Naive thymus-derived CD8-positive, alpha-beta T cell (primary cell): ENCODE measurements at places on chromosomes 1 and 21.

- no peak for DNase-seq
Measured at GRCh38 chr1:17573518-17574041, 34.1 kb downstream of the ARHGEF10L start.

DNA sequence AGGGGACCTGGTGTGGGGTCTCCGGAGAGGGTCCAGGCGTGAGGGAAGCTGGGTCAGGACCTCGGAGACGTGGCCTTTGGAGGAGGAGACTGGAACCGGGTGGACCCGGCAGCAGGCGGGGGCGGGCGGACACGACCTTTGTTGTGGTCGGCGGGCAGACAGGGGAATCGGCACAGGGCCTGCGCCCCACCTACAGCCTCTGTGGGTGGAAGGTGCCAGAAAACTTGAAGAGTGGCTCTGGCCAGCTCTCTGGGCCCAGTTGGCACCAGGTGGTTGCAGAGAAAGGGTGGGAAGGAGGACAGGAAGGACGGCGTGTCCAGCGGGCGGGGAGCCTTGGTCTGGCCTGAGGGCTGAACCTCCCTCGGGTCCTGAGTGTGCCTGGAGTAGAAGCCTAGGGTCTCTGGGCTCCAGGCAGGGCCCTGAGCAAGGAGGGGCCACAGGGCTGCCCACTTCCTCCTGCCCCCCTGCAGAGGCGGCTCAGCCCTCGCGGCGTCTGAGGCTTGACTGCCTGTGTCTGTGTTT is 7.7 kb upstream of the TTLL10 start:
- DNase-seq = no peak

DNA sequence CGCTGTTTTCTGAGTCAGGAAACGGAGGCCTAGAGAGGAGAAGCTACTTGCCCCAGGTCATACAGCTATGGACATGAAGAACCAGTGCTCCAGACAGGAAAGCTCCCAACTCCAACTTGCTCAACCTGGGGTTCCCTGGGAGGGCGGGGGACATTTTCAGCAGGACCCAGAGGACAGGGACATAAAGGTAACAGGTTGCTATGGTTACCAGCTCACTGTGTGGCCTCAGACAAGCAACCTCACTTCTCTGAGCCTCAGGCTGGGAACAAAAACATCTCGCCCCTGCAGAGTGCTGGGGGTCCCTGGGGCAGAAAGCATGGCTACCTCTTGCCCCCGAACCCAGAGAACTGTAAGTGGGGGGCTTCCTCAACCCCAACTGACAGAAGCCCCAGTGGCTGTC is 16.1 kb downstream of the FBXO2 start:
- DNase-seq = no peak

GRCh38 chr1:181141431-181141910 is 53.0 kb downstream of the IER5 start:
- no peak for DNase-seq

- no peak for DNase-seq
Measured at GRCh38 chr1:3814065-3814464, 17.8 kb upstream of the LRRC47 start.

DNA sequence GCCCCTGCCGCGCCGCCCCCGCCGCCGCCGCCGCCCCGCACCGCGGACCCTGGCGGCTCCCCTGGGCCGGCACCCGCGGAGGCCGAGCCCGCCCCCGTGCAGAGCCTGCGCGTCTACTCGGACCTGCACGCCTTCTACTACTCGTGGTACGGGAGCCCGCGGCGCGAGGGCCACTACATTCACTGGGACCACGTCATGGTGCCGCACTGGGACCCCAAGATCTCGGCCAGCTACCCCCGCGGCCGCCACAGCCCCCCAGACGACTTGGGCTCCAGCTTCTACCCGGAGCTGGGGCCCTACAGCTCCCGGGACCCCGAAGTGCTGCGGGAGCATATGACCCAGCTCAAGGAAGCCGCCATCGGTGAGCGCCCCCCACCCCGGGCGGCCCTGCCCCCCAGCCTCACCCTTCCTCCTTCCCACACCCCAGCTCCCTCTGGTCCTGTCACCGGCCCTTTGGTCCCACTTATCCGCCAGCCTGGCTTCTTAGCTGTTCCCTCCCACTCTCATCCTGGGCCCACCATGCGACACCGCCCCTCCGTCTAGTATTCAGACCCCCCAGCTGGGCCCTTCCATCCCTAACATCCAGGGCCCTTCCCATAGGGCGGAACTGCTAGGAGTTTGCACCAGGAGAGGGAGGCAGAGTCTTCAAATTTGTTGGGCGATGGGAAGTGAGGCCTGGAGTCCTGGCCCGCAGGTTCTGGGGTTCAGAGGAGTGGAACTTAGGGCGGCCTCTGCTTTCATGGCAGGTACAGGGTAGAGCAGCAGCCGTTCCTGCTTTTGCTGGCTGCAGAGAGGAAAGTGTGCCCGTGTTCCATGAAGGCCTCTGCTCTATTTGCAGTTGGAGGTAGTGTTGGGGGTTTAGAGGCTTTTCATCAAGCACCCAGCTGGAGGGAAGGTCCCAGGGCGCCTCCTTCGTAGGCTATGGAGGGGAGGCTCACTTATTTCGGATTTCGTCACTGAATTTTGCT is 1.0 kb downstream of the MANEAL start:
- no peak for DNase-seq

- DNase-seq = no peak
Measured at GRCh38 chr1:150813028-150813707, 5.1 kb upstream of the CTSK start.

DNA sequence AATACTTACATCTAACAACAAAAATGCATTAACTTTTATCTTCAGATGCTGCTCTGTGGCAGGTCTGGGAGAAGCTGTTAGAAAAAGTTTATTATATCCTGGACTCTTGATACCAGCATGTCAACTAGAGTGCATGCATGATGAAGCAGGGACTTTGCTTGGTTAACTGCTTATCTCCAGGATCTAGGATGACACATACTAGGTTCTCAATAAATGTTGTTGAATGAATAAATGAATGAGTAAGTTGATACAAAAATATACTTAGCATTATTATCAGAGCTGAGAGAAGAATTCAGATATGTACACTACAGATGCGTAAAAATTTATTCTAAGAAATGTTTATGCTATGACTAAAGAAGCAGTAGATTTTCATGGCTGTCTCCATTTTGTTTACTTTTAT is 304.3 kb downstream of the LTN1 start:
- no peak for DNase-seq

- peak; percentile 58 for DNase-seq
Measured at GRCh38 chr1:222654849-222655248, 37.0 kb downstream of the MIA3 start.

GRCh38 chr1:229325853-229326487 is 16.9 kb downstream of the CCSAP start:
- DNase-seq = no peak
